CD4-positive, alpha-beta memory T cell (primary cell): ENCODE measurements at places on chromosomes 5 and 9.
A peak's percentile ranks its signal among the peaks of the same experiment; 100 is the strongest.

GRCh38 chr9:132011309-132011708, 68.4 kb downstream of the MED27 start:
- no peak for DNase-seq

GRCh38 chr9:132125361-132125760, 36.5 kb upstream of the NTNG2 start:
- no peak for DNase-seq

- DNase-seq: no peak
These were observed 39.2 kb upstream of the RAB3C start for GRCh38 chr5:58543723-58544122.

DNA sequence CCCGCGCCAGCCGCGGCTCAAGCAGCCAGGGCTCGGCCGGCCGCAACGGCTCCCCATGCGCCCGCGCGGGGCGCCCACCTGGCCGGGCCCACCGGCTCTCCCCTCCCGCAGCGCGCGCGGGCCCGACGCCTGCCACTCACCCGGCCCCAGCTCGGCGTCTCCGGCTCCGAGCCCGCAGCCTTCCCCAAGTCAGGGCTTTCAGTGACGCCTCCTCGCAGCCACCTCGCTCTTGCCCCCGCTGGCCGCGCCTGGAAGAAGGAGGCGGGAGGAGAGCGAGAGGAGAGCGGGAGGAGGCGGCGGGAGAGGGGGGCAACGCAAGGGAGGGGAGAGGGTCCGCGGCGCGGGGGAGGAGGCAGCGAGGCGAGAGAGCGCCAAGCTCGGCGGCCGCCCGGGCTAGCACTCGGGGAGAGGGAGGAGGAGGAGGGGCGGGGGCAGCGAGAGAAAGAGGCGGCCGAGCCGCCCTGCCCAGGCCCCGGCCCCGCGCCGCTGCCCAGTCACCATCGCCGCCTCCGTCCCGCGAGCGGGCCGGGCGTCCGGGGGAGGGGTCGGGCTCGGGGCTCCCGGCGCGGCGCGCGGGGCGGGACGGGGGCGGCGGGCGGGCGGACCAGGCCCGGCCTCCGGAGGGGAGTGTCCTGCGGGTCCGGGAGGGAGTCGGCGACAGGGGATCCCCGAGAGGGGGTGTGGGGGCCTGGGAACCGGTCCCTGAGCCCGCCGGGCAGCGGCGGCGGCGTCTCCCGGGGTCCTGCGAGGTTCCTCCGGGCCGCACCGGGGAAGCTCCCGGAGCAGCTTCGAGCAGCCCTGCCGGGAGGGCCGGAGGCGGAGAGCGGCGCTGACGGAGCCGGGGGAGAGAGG, at the start of gene LHFPL2:
Gene LHFPL2 (minus strand): TSS at position 414 of the 852 bp plus-strand sequence. CDS start 138,559 bp downstream, outside the sequence.
- peak; percentile 9 for DNase-seq

DNA sequence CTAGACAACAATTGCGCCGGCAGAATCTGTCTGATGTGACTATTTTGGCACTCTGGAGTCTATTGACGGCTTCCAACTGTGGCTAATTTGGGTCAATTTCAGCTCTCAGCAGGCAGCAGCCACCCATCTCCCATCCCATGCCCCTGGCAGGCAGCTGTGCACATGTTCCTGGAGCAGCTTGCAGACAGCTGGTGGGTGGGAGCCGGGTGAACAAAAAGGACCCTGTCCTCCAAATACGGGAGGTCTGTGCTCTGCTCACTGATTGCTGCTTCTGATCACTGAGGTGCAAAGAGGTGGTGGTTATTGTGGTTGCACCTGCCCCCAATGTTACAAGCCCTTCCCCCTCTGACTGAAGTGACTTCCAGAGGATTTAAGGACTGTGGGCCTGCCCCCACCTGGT, 45.0 kb upstream of the N4BP3 start:
- no peak for DNase-seq

DNA sequence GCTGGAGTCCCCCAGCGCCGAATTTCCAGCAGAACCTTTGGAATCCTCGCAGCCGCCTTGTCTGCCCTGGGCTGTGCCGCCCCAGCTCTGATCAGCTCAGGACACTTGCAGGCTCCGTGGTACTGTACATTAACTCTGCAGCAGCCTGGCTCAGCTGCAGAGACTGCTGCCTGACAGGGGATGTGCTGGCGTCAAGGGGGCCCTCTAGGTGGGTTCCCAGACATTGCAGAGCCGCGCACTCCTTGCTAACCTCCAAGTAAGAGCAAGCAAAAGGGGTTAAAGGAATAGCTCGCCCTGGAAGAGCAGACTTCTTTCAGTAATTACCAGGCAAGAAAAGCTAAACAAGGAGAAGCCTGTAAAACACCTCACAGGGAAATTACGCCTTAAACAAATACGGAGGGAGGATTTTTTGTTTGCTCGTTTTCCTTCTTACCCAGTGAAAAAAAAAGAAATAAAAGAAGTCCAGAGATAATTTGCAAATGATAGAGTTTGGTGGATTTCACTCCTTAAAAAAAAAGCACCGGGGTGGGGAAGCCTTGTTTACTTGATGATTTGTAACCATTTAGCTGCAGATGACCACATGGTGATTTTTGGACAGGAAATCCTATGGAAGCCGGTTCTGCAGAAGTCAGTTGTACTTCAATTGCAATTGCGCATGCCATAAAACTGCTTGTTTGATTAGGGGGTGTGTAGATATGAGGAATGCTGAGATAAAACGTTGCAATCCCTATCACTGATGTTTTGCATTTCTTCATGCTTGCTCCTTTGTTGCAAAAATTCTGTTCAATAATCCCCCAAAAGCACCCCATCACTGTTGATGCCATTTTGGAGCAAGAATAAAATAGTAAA, 305.8 kb downstream of the PDE4D start:
- no peak for DNase-seq

GRCh38 chr9:136264031-136264430, 18.4 kb upstream of the QSOX2 start:
- DNase-seq: no peak

GRCh38 chr9:23117616-23118015, 671.0 kb downstream of the DMRTA1 start:
- no peak for DNase-seq

- no peak for DNase-seq
These were observed 201.6 kb upstream of the PAPPA start for GRCh38 chr9:115951977-115952376.
